A172 (cell line): ENCODE measurements at places on chromosomes 6 and 20. TPM values are rescaled to one million over a fixed set of nuclear protein-coding genes. Genes with fewer than 3 reads are reported as not detected.

TFEB gene
- 6.0 and 9.6 TPM in 2 replicates for total RNA-seq

PNISR gene
- 43.2 and 56.6 TPM in 2 replicates for total RNA-seq

ZBTB12 gene
- 1.3 and 4.1 TPM in 2 replicates for total RNA-seq

STK35 gene
- 14.1 and 16.9 TPM in 2 replicates for total RNA-seq

TSBP1 gene
- total RNA-seq = not detected in 2 replicates

SLC4A11 gene
- total RNA-seq = 4.8 and 5.2 TPM in 2 replicates

EEF1A2 gene
- total RNA-seq = 88.1 and 91.0 TPM in 2 replicates

TMEM217 gene
- 0.12 and 3.2 TPM in 2 replicates for total RNA-seq

CLPSL2 gene
- 4.7 TPM in 1 of 2 replicates, not detected in the other for total RNA-seq

KAT14 gene
- 26.3 and 29.9 TPM in 2 replicates for total RNA-seq

PTPRT gene
- not detected in 2 replicates for total RNA-seq

CLPSL1 gene
- total RNA-seq = not detected in 2 replicates

TMEM244 gene
- total RNA-seq = not detected in 2 replicates

NMBR gene
- not detected in 2 replicates for total RNA-seq

BANF2 gene
- total RNA-seq = not detected in 2 replicates

ME1 gene
- 23.1 and 23.3 TPM in 2 replicates for total RNA-seq

BAG2 gene
- 22.6 and 23.1 TPM in 2 replicates for total RNA-seq

VGLL2 gene
- total RNA-seq = not detected in 2 replicates

CST7 gene
- not detected in 2 replicates for total RNA-seq

LY6G6F gene
- total RNA-seq = not detected in 2 replicates

CD109 gene
- 18.4 and 24.3 TPM in 2 replicates for total RNA-seq

KIAA1755 gene
- total RNA-seq = 0.57 and 0.69 TPM in 2 replicates

CLVS2 gene
- total RNA-seq = not detected in 2 replicates

BFSP1 gene
- 8.3 and 9.7 TPM in 2 replicates for total RNA-seq

SPATS1 gene
- total RNA-seq = not detected in 2 replicates

TRAPPC3L gene
- not detected in 2 replicates for total RNA-seq

BMP5 gene
- 0.17 TPM in 1 of 2 replicates, not detected in the other for total RNA-seq

FAM184A gene
- total RNA-seq = 3.1 and 4.6 TPM in 2 replicates
